ENCODE measurements at places on chromosomes 6 and 20. TPM values are rescaled to one million over a fixed set of nuclear protein-coding genes. Genes with fewer than 3 reads are reported as not detected.

DNA sequence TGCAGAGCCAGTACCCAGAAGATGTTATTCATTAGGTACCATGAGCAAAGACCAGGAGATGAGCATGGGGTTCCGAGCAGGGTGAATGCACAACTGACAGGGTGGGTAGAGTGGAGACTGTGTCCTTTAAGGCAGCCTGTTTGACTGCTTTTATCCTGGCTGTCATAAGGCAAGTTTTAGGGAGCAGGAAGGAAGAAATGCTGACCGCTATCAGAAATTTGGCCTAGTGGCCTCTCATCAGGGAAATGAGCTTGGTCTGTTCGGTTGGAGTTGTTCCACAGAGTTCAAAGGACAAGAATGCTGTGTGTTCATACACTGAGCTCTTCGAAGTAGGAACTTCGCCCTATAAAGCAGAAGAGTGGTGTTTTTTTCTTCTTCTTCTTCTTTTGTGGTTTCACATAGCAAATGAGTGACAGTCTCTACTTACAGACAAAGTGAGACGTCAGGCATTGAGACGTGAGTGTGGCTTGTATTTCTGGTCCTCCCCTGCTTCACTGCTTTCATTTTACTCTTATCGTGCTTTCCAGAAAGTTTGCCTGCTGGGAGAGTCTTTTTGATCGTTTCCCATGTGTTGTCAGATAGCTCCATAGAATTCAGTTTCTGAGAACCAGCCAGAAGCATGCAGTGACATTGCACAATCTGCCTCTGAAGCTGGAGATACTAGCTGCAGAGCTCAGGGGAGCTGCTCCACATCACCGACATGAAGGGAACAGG, at the start of gene CASS4:
Gene CASS4, plus strand, starts transcription at position 502 of the 714 bp plus-strand sequence. Its CDS starts 199 bp downstream, at position 701.
- DNase-seq = no peak

DNA sequence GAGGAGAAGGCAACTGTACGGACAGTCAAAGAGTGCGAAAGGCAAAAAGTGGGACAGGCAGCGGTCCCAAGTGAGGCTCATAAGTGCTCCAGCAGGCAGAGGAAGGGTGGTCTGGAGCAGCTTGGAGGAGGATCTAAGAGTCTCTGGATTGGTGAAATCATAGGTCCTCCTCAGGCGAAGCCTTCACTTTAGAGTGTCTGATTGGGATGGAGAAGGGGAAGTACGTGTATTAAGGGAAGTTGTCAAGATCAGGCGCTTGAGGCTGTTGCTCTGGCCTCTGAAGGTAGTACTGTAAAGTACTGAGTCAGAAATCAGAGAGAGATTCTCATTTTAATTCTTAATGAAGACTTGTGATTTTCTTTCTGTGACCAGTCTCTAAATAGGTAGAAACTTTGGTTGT, 185.6 kb downstream of the KIF16B start:
- no peak for DNase-seq

DNA sequence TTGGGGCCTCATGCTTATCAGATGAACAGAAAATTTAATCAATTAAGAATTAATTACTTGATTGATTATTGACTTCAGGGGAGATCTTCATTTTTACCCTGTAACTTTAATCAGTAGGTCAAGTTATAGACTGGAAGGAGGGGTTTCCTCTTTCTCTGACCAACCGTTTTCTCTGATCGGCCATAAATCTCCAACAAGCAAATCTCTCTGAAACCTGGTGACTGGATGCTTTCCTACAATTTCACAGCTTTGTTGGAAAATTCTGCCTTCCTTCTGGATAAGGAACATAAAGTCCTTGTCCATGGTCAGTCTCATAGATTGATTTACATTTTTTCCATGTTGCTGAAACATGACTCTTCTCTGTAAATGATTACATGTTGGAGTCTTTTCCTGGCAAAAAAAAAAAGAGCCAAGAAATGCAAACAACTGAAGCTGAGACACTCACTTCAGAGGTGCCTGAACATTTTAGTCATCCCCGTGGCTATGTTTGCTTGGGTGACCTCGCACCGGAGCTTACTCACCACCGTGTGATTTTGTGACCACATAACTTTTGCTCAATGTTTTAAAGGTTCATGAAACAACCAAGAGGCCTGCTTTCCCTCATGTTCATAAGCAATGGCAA, 31.0 kb downstream of the IRF4 start:
- DNase-seq = no peak

The LRP11 gene
- total RNA-seq = 3.8 TPM

- DNase-seq = no peak
Observed at GRCh38 chr20:35611482-35611881, 4.1 kb upstream of the SPAG4 start.

The FKBP1C gene
- 0.56 TPM for total RNA-seq

DNA sequence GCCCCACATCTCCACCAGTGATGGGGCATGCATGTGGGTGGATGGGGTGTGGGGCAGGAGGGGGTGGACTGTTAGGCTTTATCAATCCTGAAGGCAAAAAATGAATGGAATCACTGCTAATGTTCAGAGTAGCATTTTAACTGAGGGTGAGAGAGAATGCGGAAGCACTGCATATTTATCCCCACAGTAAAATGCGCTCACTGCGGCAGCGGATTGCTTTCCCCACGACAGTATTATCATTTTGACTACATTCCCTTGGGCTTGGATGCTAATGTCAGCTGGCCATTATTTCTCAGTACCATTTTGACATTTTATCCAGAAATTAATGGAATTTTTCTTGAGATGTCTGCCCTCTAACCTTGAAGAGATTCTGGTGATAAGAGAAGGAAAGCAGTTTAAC, 13.4 kb downstream of the ALDH8A1 start:
- DNase-seq = no peak

- DNase-seq = peak; percentile 65
Observed at GRCh38 chr6:158793432-158793831, 25.7 kb downstream of the EZR start.

- no peak for DNase-seq
Observed at GRCh38 chr20:38000293-38000692, 33.0 kb downstream of the TTI1 start.

- DNase-seq = no peak
Observed at GRCh38 chr20:50704514-50704913, 13.2 kb upstream of the RIPOR3 start.

The HLA-F gene
- 3.5 TPM for total RNA-seq

The RAB23 gene
- total RNA-seq = 29.8 TPM

- DNase-seq = no peak
Observed at GRCh38 chr6:141123049-141123448, 1009.7 kb upstream of the GJE1 start.

DNA sequence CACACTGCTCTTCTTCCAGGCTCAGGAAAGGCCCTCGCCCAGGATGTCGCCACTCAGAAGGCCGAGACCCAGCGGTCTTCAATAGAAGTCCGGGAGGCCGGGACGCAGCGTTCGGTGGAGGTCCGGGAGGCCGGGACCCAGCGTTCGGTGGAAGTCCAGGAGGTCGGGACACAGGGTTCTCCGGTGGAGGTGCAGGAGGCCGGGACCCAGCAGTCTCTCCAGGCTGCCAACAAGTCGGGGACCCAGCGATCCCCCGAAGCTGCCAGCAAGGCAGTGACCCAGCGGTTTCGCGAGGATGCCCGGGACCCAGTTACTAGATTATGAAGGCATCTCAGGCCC, 1.0 kb downstream of the KHDC3L start:
- no peak for DNase-seq

The MSH5 gene
- total RNA-seq = 35.7 TPM

The RTEL1 gene
- 20.0 TPM for total RNA-seq

- no peak for DNase-seq
Observed at GRCh38 chr6:22664968-22665367, 95.6 kb downstream of the HDGFL1 start.

GRCh38 chr6:158559895-158560835, at the start of gene TMEM181:
TSS of gene TMEM181 (plus strand) at chr6:158560091. CDS start at chr6:158560225, 134 bp downstream.
- peak; percentile 90 for DNase-seq

GRCh38 chr6:150410906-150411305, 42.1 kb downstream of the IYD start:
- DNase-seq = no peak

The CLIC5 gene
- not detected for total RNA-seq

- no peak for DNase-seq
Observed at GRCh38 chr6:108622641-108623298, 62.1 kb downstream of the FOXO3 start.

The MCCD1 gene
- not detected for total RNA-seq

The LTA gene
- total RNA-seq = not detected

- no peak for DNase-seq
Observed at GRCh38 chr20:36132802-36133211, 21.7 kb upstream of the EPB41L1 start.

The LST1 gene
- total RNA-seq = not detected

The HCRTR2 gene
- not detected for total RNA-seq

DNA sequence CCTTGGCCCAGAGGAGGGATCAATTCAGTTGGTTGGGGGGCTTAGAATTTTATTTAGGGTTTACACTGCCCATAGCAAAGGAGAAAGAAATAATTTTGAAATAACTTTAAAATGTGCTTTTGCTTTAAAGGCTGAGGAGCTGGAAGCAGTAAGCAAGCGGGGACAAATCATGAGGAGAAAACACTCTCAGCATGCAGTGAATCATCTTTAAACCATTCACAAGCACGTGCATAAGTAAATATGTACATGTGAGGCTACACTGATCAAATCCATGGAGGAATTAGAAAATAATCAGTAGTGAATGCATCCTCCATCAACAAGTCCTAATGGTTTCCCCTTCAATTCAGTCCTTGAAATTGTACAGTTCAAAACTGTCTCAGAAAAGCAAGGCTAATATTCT, 181.0 kb downstream of the MTFR2 start:
- no peak for DNase-seq

The CST5 gene
- total RNA-seq = not detected

DNA sequence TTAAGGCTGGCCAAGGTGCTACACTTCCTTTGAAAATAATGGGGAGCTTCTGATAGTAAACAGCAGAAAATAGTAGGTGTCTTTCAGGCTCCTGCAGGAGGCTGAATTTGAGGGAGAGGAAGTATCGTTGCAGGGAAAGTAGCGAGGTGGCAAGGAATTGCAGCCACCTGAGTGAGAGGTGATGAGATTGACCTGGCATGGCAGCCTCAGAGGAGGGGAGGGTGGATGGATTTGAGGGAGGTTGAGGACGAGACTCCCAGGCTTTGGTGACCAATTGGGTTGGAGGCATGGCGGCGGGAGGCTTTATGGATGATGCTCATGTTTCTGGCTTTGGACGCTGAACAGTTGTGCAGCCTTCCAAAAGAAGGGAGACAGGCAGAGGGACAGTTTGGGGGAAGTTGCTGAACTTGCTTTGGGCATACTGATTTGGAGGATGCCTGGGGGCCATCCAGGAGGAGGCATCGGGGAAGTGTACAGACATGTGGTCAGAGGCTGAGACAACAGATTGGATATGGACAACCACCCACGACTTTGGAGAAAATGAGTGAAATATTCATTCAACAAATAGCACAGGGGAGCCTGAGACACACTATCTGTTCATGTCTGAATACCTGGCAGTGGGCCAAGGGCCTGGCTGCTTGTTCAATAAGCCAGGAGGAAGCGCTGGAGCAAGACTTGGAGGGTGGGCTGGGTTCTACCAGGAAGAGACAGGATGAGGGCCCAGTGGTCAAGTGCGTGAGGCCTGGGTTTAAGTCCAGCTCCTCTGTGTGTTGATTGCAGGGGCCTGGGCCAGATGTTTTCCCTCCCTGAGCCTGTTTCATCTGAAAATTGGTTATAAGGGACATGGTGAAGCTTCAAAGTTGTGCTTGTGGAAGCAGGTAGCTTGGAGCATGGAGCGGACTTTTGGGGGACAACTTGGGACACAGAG, 113.2 kb downstream of the CEBPB start:
- DNase-seq = peak; percentile 28

DNA sequence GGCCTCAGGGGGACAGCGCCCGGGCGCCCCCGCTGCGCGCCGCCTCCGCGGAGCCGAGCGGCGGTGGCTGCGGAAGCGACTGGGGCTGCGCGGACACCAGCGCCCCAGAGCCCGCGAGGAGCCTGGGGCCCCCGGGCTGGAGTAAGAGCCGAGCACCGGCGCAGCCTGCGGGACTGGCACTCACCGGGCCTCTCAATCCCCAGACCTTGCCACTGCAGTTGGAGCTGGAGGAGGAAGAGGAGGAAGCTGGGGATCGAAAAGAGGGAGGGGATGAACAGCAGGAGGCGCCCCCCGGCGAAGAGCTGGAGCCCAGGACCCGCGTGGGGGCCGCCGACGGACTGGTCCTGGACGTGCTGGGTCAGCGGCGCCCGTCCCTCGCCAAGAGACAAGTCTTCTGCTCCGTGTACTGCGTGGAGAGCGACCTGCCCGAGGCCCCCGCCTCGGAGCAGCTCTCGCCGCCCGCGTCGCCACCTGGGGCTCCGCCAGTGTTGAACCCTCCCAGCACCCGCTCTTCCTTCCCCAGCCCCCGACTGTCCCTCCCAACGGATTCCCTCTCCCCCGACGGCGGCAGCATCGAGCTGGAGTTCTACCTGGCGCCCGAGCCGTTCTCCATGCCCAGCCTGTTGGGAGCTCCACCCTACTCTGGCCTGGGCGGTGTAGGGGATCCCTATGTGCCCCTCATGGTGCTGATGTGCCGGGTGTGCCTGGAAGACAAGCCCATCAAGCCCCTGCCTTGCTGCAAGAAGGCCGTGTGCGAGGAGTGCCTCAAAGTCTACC, 590 bp downstream of the RNF217 start:
- peak; percentile 88 for DNase-seq

- DNase-seq = peak; percentile 50
Observed at GRCh38 chr6:13452346-13453117, 34.9 kb downstream of the GFOD1 start.

DNA sequence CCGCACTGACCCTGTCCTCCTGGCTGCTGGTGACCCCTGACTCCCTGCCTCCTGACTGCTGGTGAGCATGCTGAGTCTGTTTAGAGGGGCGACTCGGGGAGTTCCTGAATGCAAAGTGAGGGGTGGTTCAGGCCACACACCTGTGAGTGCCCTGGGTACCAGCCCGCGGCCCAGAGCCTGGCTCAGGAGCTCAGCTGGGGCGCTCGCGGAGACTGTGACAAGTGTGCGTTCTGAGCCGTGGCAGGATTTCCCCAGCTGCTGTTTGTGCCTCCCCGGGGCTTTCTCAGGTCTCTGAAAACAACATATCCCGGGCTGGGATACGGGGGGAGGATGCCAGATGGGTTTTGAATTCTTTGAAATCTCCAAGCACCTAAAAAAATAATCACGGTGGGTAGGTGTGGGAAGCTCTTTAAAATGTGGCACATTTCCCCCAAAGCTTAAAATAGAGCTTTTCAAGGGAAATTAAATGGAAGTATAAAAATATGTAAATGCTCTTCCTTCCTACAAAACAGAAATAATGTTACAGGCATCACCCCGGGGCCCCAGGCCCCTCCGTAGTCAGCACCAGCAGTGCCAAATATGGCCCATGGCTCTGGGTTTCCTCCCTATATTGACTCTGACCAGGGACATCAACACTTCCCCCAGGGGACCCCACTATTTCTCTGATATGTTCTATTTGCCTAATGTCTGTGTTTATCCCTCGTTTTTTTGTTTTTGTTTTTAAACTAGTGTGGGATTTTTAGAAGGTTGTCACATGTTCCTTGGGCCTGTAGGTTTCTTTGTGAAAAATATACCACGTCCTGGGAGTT, 49.9 kb upstream of the TAGAP start:
- DNase-seq = peak; percentile 55

DNA sequence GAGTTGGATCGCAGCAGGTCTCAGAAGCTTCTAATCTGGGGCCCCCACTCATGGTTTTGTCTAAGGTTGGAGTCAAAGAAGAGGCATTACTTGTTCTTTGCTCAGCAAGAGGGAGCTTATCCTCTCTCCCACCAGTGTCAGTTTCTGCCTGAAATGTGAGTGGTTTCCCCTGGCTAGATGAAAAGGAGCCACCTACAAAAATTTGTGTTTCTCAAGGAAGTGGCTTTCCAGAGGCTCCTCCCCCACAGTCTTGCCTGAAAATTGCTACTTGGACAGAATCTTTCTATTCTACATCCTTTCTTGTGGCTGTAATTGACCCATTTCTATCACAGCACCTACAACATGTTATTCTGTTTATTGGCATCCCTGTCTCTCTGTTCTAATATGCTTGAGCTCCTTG, 37.9 kb downstream of the SCML4 start:
- DNase-seq = peak; percentile 17

The CAP2 gene
- 29.8 TPM for total RNA-seq
